ENCODE measurements at places on chromosomes 3 and 15.

- DNase-seq: no peak
These were observed 3.2 kb downstream of the ITGB5 start for GRCh38 chr3:124883766-124884473.

DNA sequence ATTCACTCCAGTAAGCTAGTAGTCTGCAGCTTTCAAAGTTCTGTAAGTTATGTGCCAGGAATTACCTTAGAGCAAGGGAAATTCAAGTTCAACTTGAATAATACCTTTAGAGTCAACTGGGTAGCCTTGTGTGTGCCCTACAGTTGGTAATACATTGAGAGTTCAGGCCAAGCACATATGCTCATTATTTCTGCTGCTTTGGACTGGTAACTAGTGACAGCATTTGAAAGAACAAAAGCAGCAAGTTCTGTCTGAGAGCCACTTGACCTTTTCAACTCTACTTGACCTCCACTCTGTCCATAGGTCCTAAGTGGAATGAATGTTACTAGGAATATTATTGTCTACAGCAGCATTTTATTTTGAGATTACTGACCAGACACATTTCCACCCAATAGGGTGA is 723.5 kb downstream of the NLGN1 start:
- no peak for DNase-seq

DNA sequence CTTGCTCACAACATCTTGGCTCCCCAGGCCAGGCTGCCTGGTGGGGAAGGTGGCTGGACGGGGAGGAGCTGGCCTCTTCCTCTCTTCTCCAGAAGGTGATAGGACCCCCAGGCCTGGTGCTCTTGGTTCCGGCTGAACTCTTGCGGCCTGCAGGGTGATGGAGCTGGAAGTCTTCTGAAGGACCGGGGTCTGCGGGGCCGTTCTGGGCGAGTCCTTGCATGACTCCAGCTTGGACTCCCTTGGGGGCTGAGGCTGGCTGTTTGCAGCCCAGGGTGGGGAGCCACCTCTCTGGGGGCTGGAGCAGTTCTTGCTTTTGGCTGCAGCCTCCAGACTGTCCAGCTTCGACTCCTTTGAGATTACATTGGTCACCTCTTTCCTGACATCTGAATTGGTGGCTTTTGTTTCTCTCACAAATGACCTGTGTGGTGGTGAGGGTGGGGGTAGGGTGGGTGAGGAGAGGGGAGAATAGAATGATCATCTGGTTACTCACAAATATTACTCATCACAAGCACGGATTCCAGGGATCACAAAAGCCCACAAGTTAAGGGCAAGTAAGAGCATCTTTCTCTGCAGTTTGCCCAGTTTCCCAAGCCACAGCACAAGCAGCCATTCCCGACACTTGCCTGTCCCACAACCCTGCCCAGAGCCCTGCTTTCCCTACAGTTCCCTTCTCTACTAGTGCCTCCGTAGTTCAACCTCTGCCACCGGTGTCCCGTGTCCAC is 149.1 kb upstream of the HACD2 start:
- DNase-seq: no peak

DNA sequence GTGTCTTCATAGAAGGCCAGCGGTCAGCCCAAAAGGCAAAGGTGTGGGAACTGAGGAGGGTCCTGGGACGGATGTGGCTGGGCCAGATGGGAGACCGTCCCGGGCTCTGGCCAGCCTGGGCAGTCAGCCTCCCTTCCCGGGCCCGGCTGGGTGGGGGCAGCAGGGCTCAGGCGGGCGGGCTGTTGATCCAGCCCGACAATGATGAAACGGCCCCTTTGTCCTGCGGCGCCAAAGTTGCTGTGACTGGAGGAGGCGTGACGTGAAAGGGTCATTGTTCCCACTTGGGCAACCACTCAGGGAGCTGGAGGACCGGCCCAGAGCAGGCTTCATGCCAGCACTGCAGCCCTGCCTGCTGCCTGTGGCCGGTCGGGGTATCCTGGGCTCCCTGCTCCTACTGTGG is 16.5 kb downstream of the DUSP7 start:
- DNase-seq: no peak

DNA sequence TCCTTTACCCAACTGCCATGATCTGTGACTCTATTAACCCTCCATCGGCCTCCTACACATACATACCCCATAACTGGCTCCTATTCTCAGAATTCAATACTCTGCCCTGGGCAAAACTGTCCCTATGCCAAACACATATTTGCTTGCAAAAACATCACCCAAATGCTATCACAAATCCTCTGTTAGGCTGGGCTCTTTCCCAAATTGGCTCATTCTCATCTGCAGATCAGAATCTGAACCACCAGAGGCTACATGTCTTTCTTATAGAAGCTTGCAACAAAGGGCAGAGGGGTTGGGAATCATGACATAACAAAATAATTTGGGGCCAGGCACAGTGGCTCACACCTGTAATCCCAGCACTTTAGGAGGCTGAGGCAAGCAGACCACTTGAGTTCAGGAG is 45.4 kb upstream of the GOLM2 start:
- DNase-seq: no peak

Measured in muscle of arm (tissue), 14 donors.